ENCODE measurements at places on chromosomes 3 and 15.
A peak's percentile ranks its signal among the peaks of the same experiment; 100 is the strongest.

- DNase-seq = no peak
Observed at GRCh38 chr15:25784876-25785640, 78.1 kb downstream of the ATP10A start.

DNA sequence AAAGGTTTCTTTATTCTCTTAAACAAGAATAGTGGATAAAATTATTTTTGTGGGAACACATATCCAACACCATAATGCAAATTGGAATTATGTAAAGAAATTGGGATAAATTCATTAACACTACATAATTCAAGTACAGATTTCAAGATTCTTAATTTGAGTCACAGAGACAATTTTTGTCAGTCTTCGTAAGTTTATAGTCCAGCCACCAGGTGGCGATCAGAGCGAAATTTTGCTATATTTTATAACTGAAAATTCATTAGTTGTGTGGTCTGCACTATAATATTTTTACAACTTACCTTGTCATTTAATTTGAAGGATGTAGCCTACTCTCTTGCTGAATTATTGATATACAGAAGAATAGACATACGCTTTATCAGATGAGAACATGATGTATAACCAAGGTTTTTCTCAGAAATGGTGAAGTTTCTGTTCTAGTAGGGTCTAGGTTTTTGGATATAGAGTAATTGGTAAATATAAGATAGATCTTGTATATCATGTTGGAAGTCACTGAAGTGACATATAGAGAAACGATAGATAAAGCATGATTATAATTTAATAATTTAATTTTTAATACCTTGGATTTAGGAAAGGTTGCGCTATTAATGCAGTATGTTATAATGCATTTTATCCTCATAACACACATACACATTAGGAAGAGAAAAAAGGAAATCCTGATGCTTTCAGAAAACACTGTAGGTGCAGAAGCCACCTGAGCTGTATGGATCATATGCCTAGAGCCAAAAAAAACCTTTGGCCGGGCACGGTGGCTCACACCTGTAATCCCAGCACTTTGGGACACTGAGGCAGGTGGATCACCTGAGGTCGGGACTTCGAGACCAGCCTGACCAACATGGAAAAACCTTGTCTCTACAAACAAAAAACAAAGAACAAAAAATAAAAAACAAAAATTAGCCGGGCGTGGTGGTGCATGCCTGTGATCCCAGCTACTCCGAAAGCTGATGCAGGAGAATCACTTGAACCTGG is 31.7 kb downstream of the PLSCR4 start:
- peak; percentile 23 for DNase-seq

DNA sequence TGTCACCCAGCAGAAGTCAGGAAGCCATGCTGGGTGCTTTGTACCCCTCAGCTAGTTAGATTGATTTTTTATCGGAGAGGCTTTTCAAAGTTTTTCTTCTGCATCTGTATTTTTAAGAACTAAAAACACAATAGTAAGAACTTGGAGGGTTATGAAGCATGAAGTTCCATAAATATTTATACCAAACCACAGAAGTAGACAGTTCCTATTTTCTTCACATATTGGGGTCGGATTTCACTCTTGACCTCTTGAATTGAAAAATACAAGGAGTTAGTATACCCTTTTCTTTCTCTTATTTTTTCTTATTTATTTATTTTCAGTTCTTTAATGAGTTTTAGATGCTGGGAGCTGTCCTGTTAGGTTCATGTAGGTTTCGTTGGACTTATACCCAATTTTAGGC is 35.1 kb downstream of the SLC25A26 start:
- no peak for DNase-seq

- no peak for DNase-seq
Observed at GRCh38 chr3:22495241-22495640, 707.9 kb upstream of the UBE2E2 start.

GRCh38 chr3:52490939-52491526 is 4.1 kb upstream of the STAB1 start:
- DNase-seq = no peak

DNA sequence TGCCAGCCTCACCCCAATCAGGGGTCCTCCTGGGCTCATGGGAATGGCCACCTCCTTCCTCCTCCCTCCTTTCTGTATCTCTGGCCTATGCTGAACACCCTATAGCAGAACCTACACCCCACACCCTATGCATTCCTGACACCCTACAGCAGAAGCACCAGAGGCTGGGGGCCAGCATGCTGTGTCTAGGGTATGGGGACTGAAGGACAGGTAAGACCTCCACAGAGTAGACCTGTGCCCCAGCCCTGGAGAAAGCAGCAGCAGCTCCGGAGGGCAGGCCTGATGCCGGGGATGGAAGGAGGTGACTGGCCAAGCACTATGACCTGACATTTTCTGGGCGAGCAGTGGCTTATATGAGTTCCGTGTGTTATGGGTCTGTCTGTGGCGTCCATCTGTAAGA is 66.9 kb downstream of the TLE3 start:
- no peak for DNase-seq

DNA sequence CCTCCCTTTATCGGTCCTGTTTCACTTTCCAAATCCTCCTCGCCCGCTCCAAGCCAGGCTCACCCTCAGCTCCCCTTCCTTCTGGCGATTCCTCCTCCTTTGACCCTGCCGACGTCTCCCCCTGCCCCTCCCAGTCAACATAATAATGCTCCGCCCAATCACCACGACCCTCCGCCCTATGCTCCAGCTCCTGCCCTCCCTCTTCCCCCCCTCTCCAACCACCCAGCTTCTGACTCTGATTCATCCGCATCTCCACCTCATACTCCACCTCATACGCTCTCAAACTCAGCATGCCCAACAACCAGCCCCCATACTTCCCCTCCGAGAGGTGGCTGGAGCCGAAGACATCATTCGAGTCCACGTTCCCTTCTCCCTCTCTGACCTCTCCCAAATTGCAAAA is 7.1 kb upstream of the AADAC start:
- no peak for DNase-seq

DNA sequence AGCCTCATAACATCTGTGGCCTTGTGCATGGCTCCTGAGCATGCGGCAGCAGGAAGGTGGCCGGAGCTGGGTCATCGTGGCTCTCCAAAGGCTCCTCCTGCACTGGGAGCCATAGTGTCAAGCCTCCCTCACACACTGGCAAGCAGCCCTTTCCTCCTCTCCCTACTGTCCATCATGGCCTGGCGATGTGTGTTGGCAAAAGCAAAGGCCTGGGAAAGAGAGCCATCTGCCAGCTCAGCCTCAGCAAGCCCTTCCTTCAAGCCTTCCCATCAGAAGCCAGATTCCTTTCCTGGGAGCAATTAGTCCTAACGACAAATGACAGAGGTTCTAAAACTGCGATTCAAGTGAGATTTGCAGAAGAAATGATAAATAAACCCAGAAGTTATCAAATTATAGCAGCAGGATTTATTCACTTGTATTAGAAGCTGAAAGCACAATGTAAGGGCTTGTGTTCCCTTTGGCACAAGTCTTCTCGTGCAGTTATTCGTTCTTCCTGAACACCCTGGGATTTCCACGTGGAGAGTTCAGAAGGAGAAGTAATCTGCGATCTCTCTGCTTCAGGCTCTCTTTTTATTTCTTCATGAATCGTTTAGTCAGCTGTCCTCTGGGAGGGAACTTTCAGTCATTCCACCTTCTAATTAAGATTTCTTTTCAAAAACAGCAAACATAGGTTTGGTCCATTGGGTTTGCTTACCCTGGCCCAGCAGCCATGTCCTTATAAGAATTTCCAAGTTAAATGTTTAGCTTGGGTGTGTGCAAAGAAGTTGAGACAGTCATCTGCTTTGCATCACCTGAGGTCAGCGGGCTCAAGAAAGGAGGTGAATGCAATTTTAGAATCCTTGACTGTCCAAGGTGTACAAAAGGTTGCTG is 110.3 kb upstream of the TMC3 start:
- DNase-seq = no peak

GRCh38 chr3:59257506-59257905 is 207.7 kb upstream of the CFAP20DC start:
- no peak for DNase-seq

GRCh38 chr15:60344987-60345386 is 52.8 kb downstream of the ANXA2 start:
- no peak for DNase-seq

- no peak for DNase-seq
Observed at GRCh38 chr3:194931347-194931746, 245.7 kb downstream of the FAM43A start.

DNA sequence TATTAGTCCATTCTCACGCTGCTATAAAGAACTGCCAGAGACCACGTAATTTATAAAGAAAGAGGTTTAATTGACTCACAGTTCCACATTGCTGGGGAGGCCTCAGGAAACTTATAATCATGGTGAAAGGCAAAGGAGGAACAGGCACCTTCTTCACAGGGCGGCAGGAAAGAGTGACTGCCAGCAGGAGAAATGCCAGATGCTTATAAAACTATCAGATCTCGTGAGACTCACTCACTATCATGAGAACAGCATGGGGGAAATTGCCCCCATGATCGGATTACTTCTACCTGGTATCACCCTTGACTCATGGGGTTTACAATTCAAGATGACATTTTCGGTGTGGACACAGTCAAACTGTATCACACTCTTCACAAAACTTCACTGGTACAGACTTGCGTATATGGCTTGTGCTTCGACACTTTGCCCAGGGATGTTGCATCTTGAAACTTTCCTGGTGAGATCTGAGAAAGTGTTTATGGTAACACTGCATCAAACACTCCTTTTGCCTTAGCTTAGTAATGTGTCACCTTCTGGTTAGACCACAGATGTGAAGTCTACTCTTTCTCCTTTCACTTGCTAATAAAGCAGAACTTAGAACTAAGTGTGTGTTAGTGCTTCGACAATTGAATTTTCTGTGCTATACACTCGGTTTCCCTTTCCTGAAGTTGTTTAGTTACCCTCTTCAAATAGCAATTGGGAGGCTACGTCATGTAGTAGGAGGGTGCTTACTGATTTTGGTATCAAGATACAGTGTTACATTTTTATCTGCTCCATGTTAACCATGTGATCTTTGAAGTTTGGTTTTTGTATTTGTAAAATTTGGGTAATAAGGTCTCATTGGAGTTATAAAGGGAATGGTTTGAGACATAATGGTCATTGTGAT is 185.7 kb downstream of the LPP start:
- no peak for DNase-seq

DNA sequence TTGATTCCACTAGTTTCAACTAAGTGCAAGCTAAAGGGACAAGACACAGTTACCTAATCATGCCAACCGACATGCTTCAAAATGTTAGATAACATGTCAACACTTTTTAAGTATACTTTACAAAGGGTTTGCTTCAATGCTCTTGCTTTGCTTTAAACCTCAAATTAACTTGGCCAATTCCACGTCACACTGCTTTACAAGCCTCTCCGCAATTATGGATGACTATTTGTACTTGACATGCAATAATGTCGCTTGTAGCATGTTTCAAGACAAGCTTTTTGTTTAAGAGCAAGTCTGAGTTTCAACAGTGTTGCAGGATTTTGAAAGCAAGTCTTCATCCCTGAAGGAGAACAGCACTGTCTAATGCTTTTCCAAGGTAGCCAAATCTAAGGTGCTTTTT is 86.9 kb downstream of the CNTN3 start:
- no peak for DNase-seq

- no peak for DNase-seq
Observed at GRCh38 chr3:196998966-196999760, 30.5 kb downstream of the MELTF start.

GRCh38 chr3:189573004-189573403 is 58.2 kb upstream of the TP63 start:
- DNase-seq = no peak

GRCh38 chr3:170049146-170050000 is 11.6 kb downstream of the GPR160 start:
- no peak for DNase-seq

DNA sequence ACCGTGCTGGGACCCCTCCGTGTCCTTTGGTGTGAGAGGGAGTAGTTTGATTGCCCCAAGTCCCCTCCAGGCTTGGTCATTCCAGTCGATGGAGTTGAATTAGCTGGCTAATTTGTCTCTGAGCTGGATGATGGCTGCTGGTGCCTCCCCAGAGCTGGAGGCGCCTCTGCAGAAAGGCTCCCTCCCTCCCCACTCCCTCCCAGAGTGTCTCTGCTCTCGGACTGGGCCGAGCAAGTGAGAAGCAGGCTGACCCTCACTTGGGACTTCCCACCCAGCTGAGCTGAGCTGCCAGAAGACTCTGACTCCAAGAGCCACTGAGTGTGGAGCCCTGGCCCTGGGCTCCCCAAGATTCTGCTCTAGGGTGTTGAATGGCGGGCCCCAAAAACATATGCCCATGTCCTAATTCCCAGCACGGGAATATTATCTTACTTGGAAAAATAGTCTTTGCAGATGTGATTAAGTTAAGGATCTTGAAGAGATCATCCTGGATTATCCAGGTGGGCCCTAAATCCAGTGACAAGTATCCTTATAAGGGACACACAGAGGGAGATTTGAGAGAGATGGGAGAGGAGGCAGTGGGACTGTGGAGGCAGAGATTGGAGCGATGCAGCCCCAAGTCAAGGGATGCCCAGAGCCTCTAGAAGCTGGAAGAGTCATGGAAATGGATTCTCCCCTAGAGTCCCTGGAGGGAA is 60.7 kb upstream of the TLE3 start:
- no peak for DNase-seq

GRCh38 chr3:115217678-115218451 is 70.8 kb upstream of the ZBTB20 start:
- peak; percentile 43 for DNase-seq

- no peak for DNase-seq
Observed at GRCh38 chr3:99911433-99911832, 93.8 kb downstream of the CMSS1 start.

DNA sequence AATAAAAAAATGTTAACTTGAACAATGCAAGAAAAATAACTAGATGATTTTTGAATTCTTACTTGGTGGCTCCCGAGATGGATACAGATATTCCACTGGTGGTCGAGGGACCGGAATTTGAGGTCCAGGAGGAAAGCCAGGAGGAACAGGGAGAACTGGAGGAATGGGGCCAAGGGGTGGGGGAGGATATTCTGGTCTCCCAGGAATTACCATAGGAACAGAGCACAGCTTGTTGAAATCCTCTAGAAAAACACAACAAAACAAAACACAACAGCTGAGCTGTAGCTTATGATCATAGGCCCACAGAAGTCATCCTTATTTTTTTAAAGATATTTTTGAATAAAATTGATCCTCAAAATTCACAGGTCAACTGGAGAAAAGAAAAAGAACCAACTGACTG is 129.4 kb downstream of the FBN1 start:
- no peak for DNase-seq

DNA sequence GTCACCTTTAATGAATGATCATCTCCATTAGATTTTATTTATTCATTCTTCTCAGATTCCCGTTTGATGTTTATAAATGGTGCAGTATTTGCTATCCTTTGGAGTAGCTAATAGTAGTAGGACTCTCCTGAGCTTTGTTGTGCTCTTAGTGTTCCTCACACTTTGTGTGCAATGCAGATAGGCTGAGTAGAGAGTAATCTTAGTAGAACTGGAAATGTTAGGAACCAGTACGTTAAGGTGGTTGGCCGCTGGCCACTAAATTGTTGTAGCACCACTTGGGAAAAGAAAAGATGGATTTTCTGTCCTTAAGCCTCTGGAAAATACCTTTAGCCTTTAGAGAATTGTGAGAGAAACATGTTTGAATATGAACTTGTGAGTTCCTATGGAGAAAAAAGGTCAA is 19.9 kb upstream of the EBLN2 start:
- no peak for DNase-seq

Data from KBM-7 (cell line).